T-helper 22 cell (primary cell): ENCODE measurements at places on chromosomes 11 and 22.

GRCh38 chr11:76626921-76627401 is 43.6 kb downstream of the LRRC32 start:
- DNase-seq: peak; percentile 12

GRCh38 chr11:128941573-128942271 is 949 bp downstream of the TP53AIP1 start:
- no peak for DNase-seq

GRCh38 chr11:70612459-70613141 is 214.3 kb downstream of the CTTN start:
- DNase-seq: no peak

DNA sequence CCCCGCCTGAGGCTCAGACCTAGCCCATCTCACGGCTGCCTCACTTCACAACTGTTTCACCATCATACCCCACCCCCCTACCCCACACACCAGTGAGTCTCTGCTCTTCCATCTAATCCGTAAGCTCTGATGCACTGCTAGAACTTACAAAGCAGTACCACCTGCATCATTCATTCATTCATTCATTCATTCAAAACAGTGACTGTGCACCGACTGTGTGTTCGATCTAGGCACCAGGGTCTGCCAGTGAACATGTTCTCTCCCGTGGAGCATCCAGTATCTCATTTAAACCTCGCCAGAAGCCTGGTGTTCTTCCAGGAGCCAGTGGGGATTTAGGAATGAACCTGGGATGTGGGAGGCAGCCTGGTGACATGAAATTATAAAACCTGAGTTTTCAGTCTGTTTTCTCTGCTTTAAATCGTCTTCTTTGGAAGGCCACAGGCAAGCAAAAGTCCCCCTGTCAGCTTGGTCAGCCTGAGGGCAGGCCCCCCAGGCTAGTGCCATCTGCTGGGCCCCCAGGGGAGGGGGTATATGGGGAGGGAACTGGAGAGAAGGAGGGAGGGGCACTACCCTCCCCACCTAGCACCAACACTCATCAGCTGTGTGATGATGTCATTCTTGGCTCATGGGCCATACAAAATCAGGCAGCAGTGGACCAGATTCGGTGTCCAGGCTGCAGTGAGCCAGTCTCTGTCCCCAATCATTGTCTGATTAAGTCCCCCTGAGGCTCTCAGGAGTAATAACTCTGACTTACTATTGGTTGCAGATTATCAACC is 18.4 kb downstream of the TMPRSS6 start:
- DNase-seq: no peak

GRCh38 chr11:112440518-112440917 is 179.9 kb upstream of the PLET1 start:
- no peak for DNase-seq

DNA sequence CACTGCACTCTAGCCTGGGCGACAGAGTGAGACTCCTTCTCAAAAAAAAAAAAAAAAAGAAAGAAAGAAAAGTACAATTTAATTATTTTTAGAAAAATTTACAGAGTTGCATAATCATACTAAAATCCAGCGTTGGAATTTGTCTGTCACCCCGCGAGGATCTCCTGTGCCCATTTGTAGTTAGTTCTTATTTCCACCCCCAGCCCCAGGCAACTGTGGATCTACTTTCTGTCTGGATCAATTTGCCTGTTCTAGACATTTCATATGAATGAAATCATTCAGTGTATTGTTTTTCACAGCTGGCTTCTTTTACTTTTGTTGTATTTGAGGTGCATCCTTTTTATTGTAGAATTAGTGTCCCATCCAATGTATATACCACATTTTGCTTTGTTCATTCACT is 102.6 kb upstream of the RASSF10 start:
- no peak for DNase-seq

DNA sequence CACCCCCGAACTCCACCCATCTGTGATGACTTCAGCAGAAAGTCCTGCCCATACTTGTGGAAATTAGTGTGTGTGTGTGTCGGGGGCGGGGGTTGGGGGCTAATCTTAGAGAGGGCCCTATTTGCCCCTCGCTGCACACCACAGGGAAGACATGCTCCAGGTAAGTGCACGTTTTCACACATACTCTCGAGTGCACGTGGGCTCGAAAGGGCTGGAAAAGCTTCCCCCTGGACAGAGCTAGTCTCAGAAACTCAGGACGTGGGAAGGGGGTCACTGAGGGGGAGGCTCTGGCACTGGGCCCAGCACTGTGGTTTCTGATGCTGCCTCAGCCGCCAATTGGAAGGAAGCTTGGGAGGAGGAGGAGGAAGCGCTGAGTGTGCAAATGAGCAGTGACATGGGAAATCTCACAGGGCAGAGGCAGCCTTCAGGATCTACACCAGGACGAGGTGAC is 40.7 kb upstream of the CD82 start:
- DNase-seq: no peak

GRCh38 chr11:76587820-76588454 is 82.6 kb downstream of the LRRC32 start:
- no peak for DNase-seq
